T-cell (primary cell): ENCODE measurements at places on chromosomes 12 and 14.
A peak's percentile ranks its signal among the peaks of the same experiment; 100 is the strongest.

- no peak overlapping the region for H3K4me3 ChIP-seq
- H3K27me3 ChIP-seq: no peaks in the 10 kb centered on the region
- H3K36me3 ChIP-seq: peaks cover 3% of the 10 kb centered on the region
- no peaks in the 10 kb centered on the region for H3K4me1 ChIP-seq
- DNase-seq: no peak
Observed at GRCh38 chr12:95978774-95979173, 17.4 kb downstream of the HAL start.

DNA sequence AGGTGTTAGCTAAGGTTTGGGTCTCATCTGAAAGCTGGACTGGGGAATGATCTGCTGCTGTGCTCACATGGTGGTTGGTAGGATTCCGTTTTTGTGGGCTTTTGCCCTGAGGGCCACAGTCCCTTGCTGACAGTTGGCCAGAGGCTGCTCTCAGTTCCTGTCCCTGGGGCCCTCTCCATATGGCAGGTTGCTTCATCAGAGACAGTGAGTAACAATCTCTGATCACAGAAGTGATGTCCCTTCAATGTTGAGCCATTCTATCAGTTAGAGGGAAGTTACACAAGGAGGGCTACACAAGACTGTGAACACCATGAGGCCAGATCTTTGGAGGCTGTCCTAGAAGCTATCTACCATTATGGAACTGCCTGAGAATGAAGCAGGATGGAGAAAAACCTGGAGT is 137.2 kb downstream of the AACS start:
- no peaks in the 10 kb centered on the region for H3K27me3 ChIP-seq
- no peaks in the 10 kb centered on the region for H3K4me1 ChIP-seq
- DNase-seq: no peak
- H3K27ac ChIP-seq: no peak overlapping the region
- H3K4me3 ChIP-seq: no peak overlapping the region

- no peaks in the 10 kb centered on the region for H3K4me1 ChIP-seq
- no peak for DNase-seq
- no peak overlapping the region for H3K4me3 ChIP-seq
Observed at GRCh38 chr14:21669284-21669683, 4.3 kb downstream of the OR4E1 start.

DNA sequence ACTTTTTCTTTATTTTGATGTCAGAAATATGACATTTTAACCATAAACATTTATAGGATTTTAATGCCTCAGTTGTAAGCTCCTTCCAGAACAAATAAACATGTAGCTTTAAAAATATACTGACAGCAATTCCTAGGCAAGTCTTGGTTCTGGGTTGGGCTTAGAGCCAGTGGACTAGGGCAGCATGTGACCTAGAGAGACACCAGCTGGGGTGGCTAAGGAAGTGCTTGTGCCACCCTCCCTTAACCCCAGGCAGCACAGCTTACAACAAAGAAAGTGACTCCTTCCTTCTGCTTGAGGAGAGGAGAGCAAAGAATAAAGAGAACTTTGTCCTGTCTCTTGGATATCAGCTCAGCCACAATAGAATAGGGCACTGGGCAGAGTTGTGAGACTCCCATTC is 61.6 kb upstream of the KTN1 start:
- no peak overlapping the region for H3K27ac ChIP-seq
- no peaks in the 10 kb centered on the region for H3K27me3 ChIP-seq
- DNase-seq: no peak
- no peaks in the 10 kb centered on the region for H3K4me1 ChIP-seq
- no peaks in the 10 kb centered on the region for H3K36me3 ChIP-seq
- H3K4me3 ChIP-seq: no peak overlapping the region

- H3K27me3 ChIP-seq: peaks cover 4% of the 10 kb centered on the region
- no peak overlapping the region for H3K27ac ChIP-seq
- H3K36me3 ChIP-seq: no peaks in the 10 kb centered on the region
- H3K4me1 ChIP-seq: no peaks in the 10 kb centered on the region
- DNase-seq: peak; percentile 78
- no peak overlapping the region for H3K4me3 ChIP-seq
Observed at GRCh38 chr14:58166005-58166983, 14.3 kb upstream of the ARMH4 start.

DNA sequence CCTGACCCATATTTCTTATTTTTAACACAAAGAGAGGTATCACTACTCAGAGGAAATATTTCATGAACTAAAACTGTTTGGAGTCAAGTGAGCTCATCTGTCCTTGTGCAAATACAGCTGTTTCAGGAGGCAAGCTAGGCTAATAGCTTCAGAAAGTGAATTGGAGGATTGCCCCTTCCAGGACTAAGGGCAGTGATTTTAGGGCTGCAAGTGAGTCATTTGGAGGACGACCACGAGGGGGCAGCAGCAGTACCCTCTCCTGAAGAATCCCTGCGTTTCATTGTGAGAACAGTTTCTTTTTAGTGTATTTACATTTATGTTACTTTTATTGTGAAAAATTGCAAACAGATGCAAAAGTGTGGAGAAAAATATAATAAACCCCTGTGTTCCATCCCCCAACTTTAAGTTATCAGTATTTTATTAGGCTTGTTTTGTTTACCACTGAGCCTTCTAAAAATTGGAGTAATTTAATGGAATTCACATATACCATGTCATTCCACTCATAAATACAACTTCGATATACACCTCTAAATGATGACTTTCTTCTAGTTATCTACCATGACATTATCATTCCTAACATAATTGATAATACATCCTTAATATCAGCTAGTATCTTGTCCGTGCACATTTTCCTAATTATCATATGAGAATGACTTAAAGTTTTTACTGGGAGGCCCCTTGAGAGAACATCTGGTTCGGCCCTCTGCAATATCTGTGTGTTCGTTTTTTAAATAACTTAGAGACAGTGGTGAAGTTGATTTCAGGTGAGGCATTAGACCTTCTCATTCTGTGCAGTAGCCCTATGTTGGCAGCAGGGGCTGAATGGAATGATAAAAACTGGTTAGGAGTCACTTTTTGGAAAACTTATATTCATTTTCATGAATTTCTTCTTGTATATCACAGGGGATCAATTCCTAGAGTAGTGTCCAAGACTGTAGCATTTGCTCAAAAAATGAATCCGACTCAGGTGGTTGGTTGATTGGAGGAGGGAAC is 13.7 kb downstream of the FOXJ2 start:
- peak; percentile 80 for DNase-seq
- H3K27ac ChIP-seq: no peak overlapping the region
- H3K4me1 ChIP-seq: no peaks in the 10 kb centered on the region
- H3K36me3 ChIP-seq: peaks cover 86% of the 10 kb centered on the region

DNA sequence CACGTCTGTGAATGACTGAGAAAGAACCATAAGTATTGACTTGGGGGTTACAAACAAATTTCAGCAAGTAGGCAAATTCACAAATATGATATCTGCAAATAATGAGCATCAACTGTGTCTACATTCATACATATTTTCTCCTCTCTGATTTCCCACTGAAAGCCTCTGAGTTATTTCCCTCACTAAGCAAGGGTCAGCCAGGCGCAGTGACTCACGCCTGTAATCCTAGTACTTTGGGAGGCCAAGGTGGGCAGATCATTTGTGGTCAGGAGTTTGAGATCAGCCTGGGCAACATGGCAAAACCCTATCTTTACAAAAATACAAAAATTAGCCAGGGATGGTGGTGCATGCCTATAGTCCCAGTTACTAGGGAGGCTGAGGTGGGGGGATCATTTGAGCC is 80.8 kb downstream of the SLC25A21 start:
- no peak overlapping the region for H3K27ac ChIP-seq
- no peaks in the 10 kb centered on the region for H3K4me1 ChIP-seq
- no peak overlapping the region for H3K4me3 ChIP-seq
- no peaks in the 10 kb centered on the region for H3K27me3 ChIP-seq

- no peak for DNase-seq
- no peak overlapping the region for H3K4me3 ChIP-seq
- no peak overlapping the region for H3K27ac ChIP-seq
Observed at GRCh38 chr14:83071888-83072501, 1538.3 kb upstream of the SEL1L start.

- peaks cover 23% of the 10 kb centered on the region for H3K4me1 ChIP-seq
- no peak overlapping the region for H3K4me3 ChIP-seq
- no peaks in the 10 kb centered on the region for H3K36me3 ChIP-seq
Observed at GRCh38 chr12:6698352-6699046, 2.1 kb downstream of the PIANP start.

- peaks cover 28% of the 10 kb centered on the region for H3K4me1 ChIP-seq
- DNase-seq: no peak
- H3K27me3 ChIP-seq: no peaks in the 10 kb centered on the region
Observed at GRCh38 chr14:67468378-67468730, 20.2 kb downstream of the TMEM229B start.

- no peak overlapping the region for H3K27ac ChIP-seq
- no peak for DNase-seq
- H3K27me3 ChIP-seq: no peaks in the 10 kb centered on the region
- no peaks in the 10 kb centered on the region for H3K36me3 ChIP-seq
Observed at GRCh38 chr12:96506776-96507175, 17.4 kb downstream of the CFAP54 start.

- no peaks in the 10 kb centered on the region for H3K36me3 ChIP-seq
- H3K27me3 ChIP-seq: no peaks in the 10 kb centered on the region
- H3K4me1 ChIP-seq: peaks cover 8% of the 10 kb centered on the region
- DNase-seq: no peak
Observed at GRCh38 chr12:24815114-24815423, 133.8 kb downstream of the BCAT1 start.

DNA sequence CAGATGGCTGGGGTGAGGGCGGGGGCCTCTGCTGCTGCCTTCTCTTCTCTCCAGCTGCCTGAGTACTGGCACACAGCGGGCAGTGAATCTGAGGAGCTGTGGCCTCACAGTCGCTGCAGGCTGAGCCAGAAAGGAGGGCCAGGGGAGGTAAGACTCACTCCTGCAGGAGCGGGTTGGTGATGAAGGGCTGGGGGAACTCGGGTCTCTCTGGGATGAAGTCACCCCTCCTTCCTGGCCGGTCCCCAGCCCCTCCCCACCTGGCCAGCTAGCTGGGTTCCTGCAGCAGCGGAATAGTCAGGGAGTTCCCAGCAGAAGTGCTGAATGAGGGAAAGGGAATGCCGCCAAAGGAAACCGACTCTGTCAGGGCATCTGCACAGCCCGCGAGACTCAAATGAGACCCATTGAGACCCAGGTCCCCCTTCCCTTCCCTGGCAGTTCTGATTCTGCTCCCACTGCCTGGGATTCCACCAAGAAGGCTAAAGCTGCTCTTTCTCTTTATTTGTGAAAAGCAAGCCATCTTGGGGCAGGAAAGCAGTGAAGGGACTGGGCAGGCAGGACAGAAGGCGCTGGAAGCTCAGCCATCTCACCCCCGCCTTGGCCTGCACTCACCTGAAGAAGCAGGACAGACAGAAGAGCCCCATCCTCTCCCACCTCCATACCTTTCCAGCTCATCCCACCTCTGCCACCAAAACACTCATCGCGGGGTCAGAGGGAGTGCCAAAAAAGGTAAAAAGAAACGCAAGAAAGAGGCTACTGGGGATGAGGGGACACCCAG is 5.3 kb downstream of the NGB start:
- DNase-seq: no peak
- H3K36me3 ChIP-seq: no peaks in the 10 kb centered on the region
- no peaks in the 10 kb centered on the region for H3K4me1 ChIP-seq
- no peak overlapping the region for H3K27ac ChIP-seq
- H3K27me3 ChIP-seq: no peaks in the 10 kb centered on the region

DNA sequence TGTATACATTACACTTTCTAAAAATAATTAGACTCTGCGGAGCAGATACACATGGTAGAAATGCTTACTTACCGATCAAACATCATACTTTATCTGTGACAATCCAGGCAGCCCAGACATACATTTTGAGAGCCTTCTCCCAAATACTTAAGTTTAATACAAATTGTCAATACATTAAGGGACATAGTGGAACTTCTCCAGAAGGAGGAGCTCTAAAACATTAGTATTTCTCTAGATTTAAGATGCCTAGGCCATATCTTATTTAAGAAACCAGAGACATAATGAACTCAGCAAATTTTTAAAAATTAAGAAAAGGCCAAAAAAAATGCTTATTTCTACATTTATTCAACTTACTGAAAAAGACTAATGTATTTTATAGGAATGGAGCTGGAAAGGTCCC is 16.1 kb downstream of the ACSM4 start:
- H3K27ac ChIP-seq: no peak overlapping the region
- DNase-seq: no peak
- H3K36me3 ChIP-seq: no peaks in the 10 kb centered on the region
- H3K4me1 ChIP-seq: no peaks in the 10 kb centered on the region

GRCh38 chr12:49471557-49471956 is 67.3 kb upstream of the KCNH3 start:
- no peak overlapping the region for H3K4me3 ChIP-seq
- no peak overlapping the region for H3K27ac ChIP-seq
- no peaks in the 10 kb centered on the region for H3K36me3 ChIP-seq
- no peaks in the 10 kb centered on the region for H3K4me1 ChIP-seq
- DNase-seq: no peak
- H3K27me3 ChIP-seq: no peaks in the 10 kb centered on the region

DNA sequence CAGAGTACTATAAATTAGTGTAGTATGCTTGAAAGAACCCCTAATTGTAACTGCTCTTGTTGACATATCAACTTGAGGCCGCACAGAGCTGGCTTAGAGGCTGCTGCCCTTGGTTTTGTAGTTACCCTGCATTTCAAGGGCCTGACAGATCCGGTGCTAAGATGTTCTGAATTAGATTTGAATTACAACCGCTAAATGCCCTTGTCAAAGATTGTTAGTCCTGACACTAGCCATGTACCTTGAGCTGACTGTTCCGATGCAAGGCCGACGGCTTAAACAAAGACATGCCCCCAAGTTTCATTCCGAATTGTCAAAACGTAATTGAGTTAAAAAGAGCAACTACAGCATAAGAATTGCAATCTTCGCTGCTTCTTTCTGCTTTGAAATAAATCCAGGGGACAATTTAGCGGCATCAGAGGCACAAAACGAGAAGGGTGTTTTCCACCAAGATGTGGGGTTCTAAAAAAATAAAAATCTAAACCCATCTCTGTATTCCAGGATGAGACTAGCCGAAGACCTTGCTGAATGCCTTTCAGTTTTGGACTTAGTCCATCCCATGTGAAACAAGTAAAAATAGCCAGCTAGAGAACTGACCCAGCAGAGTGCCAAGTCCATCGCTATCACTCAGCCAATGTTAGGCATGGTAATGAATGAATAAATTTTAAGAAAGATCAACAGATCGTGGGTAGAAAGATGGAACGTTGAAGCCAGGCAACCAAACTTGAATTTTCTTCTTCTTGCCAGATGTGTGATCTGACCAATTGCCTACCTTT is 148.7 kb downstream of the DICER1 start:
- H3K4me1 ChIP-seq: no peaks in the 10 kb centered on the region
- H3K27ac ChIP-seq: no peak overlapping the region
- no peak overlapping the region for H3K4me3 ChIP-seq
- DNase-seq: no peak
- H3K27me3 ChIP-seq: no peaks in the 10 kb centered on the region
- no peaks in the 10 kb centered on the region for H3K36me3 ChIP-seq

- no peak overlapping the region for H3K4me3 ChIP-seq
- no peak overlapping the region for H3K27ac ChIP-seq
- H3K27me3 ChIP-seq: no peaks in the 10 kb centered on the region
- DNase-seq: no peak
Observed at GRCh38 chr12:120851444-120851843, 52.7 kb downstream of the SPPL3 start.

GRCh38 chr14:23202001-23202400 is 18.5 kb upstream of the SLC7A8 start:
- no peak for DNase-seq
- H3K4me1 ChIP-seq: no peaks in the 10 kb centered on the region
